ENCODE measurements at places on chromosomes 2 and 18. TPM values are rescaled to one million over a fixed set of nuclear protein-coding genes. Genes with fewer than 3 reads are reported as not detected.

DNA sequence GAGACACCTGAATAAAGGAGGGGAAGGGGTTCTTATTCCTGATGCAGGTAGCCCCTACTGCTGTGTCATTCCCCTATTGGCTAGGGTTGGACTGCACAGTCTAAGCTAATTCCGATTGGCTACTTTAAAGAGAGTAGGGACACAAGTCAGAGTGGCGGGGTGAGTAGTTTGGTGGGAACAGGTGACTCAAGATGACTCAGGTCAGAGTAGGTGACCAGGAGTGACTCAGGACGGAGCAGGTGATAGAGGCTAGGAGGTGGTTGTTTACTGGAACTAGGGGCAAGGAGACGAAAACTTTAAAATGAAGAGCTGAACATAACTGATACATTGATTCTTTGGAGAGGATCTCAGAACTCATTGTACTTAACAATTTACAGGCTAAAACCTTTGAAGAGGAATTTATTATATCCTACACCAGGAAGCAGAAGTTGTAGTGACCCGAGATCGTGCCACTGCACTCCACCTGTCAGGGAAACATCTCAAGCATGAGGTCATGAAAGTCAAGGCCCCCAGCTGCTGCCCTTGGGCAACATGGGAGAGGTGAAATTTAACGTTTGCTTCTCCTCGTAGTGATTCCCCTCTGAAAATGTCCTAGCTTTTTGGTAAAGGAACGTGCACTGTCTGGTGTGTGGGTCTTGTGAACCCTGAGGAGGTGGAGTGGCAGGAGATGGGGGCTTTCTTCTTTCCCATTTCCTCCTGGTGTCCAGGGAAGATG is 4.5 kb upstream of the CYP27A1 start:
- DNase-seq: no peak

GRCh38 chr2:95386031-95386430 is 16.5 kb upstream of the FAHD2A start:
- DNase-seq: no peak

DNA sequence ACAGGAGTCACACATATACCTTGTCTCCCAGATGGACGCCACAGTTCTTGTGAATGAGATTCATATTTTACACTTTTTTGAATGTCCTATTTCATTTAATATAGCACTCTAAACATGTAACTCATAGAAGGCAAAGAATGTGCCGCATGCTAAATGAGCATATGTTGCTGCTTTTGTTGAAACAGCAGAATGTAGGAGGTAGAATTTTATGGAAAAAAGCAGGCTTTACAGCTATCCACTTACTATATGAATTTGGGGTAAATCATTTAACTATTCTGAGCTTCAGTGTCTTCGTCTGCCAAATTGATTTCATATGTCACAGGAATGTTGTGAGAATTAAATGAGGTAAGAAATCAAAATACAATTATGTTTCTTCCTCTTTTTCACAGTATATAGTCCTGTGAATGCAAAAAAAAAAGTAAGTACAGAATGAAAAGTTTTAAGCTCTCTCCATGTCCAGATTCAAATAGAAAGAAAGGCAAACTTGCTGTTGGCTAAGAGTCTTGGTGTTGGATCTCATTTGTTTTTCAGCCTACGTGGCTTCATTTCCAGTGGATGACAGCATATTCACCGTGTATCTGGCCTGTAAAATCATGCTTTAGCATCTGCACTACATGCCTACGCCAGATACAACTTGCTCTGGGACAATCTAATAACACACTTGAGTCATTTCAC is 154.7 kb upstream of the CNTNAP5 start:
- no peak for DNase-seq

DNA sequence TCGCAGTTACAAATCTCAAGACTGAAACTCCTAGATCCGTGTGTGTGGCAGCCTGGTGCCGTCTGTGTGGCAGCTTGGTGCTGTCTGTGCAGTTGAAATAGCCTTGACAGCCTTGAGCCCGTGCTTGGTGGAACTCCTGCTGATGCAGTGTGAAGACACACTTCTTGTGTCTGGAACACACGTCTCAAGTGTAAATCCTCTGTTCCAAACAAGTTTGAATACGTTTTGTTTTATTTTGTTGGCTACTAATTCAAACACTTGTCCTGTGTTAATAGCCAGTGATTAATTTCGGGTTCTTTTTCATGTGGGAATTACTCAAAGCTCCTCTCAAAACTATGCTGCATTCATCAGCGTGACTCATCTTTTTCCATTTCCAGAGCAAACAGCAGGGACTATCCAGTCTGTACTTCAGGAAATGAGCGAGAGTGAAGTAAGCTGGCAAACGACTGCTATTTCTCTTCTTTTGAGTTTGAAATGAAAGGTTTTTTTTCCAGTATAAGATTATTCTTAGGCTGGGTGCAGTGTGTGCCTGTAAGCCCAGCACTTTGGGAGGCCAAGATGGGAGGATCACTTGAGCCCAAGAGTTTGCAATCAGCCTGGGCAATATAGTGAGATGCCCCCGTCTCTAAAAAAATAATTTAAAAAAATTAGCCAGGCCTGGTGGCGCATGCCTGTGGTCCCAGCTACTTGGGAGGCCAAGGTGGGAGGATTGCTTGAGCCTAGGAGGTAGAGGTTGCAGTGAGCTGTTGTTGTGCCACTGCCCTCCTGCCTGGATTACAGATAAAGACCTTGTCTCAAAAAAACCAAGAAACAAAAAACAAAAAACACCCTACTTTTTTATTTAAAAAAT is 152.9 kb downstream of the SPP2 start:
- peak; percentile 27 for DNase-seq

DNA sequence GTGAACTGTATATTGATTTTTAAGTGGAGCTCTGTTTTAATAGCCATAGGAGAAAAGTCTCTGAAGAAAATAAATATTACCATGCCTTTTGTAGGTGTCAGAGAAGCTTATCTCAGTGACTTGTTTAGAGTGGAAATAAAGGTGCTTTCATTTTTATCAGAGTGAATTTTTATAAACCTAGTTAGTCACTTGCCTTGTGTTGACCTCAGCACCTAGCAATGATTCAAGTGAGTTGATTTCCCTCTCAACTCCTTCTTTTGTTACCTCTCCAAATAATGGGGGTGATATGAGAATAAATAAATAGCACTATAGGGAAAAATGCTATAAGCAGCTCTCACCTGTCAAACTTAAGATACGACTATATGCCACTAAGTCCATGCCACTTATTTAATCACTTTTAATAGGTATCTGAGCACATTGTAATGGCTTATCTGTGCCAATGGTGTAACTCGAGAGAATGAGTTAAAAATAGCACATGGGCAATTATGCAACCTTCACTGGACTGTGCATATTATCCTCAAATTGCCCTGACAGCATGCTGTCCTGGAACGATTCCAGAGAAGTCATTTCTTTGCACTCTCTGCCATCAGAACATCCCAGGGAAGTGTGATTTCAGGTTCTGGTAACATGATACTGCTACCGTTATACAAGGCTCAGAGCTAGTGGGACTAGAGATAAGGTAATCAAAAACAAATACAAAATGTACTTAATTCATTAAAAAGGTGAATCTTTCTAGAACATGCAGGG is 290.8 kb downstream of the CCDC85A start:
- DNase-seq: no peak

DNA sequence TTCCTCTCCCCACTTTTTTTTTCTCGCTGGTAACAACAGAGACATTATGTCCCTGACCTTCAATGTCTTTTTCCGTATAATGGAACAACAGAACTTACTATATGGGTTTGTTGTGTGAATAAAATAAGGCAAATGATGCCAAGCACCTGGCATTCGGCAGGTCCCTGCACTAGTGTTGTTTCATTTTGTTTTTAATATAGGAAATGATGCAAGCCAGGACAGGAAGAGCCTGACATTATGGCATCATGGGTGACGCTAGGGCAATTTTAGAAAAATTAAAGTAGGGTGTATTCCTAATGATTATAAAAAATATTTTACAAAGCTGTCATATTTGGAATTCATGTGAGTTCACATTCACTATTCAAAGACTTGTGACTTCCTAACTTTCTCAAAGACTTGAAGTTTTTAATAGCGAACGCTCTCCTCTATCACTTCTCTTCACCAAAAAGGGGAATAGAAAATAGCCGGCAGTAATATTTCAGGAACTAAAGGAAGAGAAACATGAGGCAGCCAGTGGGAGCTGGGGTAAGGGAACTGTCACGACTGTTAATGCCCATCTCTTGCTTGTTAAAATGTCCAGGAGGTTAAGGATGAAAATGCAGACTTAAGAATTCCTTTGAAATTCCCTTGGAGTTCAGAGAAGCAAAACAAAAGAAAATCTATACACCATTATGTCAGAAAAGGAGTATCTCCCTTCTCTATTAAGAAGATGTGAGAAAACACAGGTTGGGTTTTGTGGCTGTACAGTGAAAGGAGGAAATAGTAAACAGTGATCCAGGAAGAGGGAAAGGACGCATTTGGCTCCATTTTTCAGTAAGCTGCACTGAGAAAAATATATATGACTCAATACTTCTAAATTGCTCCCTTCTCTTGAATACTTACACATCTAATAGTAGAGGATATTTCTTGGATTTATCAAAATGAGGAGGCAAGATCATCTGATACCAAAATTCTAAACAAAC is 60.2 kb downstream of the DPP4 start:
- no peak for DNase-seq

DNA sequence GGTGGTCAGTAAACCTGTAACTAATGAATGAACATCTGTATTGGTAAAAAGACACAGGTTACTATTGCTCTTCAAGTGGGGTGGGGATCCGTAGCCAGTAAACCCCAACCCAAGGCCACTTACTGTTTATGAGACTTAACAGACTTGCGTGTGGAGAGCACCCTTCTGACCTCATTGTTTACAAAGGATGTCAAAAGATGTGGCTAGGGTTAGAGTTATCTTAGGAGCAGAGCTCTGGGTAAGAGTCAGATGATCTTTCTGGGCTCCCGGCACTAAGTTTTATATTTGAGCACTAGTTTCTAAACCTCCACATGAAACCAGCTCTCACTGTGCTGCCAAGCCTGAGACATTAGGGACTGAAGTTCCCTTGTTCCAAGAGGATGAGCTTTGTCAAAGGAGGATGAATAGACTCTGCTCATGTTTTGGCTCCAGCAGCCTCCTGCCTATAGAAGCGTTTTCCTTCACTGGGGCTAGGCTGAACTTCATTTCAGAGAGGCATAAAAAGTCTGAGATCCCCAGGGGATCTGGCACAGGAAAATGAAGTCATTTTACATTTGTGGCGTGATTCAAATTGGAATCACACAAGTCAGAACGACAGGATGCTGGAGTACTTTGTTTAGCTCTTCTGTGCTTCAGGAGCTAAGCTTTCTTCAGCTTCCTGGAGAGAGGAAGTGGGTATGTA is 403.1 kb upstream of the TRIB2 start:
- no peak for DNase-seq

DNA sequence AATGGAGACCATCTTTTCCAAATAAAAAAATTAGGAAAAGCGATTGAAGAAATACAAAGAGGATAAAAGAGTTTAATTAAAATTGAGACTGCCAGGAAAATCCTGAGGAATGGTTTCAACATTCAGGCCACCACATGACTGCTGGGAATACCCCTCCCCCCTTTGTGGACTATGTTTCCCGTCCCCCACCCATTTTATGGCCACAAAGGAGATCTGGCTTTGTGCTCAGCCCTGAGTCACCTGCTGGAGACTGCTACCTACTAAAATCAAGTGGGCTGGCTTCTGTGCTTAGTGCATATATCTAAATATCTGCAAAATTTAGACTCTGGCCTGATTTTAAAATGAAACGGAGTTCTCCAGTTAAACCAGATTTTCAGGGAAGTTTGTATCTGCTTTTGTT is 10.1 kb downstream of the RND3 start:
- no peak for DNase-seq

DNA sequence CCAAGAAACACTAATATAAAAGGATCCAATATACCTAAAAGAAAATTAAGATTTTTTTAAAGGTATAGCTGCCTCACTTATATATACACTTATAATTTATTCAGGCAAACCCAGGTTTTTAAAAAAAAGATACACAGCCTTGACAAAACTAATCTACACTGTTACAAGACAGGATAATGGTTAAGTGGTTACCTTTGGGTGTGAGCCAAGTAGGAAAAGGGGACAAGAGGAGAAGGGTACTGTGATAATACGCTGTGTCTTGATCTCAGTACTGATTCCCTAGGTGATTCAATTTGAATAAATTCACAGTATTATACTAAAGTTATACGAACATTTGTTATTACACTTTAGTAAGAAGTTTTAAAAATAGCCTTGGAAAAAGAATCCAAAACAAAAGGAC is 30.6 kb downstream of the KLHL41 start:
- DNase-seq: no peak

MOGAT1 gene
- total RNA-seq: 102 TPM

EFR3B gene
- total RNA-seq: 1.8 TPM

All from mucosa of gallbladder (tissue), 1 donor.